ENCODE measurements at places on chromosomes 3 and 15.

GRCh38 chr3:23159929-23160328 lies 43.2 kb upstream of the UBE2E2 start:
- no peak for DNase-seq

GRCh38 chr3:129014148-129014547 lies 13.0 kb downstream of the EFCC1 start:
- DNase-seq, result no peak

- no peak for DNase-seq
Measured at GRCh38 chr15:29870495-29871151, 48.4 kb upstream of the TJP1 start.

DNA sequence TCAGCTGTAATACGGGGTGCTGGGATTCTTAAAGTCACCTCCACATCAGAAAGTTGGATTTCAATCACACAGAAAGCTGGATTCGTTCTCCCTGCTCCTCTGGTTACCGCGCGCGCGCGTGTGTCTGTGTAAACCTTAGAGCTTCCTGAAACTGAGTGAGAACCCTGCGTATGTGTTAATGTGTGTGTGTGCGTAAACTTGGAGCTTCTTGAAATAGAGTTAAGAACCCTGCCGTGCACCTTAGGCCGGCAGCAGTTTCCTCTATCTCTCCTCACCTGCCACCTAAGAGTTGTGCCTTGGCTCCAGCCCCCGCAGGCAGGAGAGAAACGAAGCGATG lies 531 bp downstream of the LZTFL1 start:
- DNase-seq, result peak; percentile 2

DNA sequence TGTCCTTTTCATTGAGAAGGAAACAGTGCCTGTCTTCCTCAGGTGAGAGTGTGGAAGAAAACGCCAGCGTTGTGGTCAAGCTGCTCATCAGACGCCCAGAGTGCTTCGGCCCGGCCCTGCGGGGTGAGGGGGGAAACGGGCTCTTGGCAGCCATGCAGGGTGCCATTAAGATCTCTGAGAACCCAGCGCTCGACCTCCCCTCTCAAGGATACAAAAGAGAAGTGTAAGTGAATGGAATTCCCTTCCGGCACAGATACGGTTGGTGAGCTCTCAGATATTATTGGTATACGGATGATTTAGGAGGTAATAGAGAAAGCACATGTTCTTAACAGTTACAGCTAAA lies 245.7 kb upstream of the CHRM5 start:
- no peak for DNase-seq

DNA sequence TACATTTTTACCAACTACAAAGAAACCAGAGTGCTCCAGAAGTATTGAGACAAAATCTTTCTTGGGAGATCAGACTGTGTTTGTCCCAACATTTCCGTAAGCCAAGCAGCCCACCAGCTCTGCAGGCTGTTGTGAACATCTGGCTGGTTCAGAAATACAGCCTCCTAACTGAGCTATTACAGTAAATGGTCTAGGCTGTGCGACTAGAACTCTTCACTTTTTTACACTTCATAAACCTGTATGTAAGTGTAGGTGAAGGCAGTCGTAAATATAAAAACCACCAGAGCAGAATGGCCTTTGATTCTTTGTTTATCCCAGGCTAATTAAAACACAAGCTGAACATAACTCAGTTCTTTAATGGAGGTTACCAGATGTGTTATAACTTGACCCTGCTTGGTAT lies 235.3 kb downstream of the ARRDC4 start:
- no peak for DNase-seq

- DNase-seq, result no peak
Measured at GRCh38 chr3:161560008-161560637, 63.5 kb downstream of the OTOL1 start.

DNA sequence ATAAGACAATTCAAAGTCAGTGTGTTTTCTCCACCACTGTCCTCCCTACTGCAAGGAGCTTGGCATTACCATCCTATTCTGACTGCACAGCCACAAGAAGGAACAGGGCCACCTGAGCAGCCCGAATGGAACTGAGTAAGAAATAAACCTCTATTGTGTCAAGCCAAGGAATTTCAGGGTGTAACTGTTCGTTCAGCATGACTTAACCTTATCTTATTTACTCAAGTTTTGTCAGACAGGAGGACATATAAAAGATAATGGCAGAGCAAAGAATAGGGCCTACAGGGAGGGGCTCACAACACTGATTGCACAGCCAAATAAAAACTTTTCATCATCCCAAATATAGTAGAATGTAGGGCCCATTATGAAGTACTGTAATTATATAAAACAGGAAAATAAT lies 236.1 kb downstream of the NEK10 start:
- no peak for DNase-seq

GRCh38 chr3:4749567-4750002 lies 229.7 kb upstream of the BHLHE40 start:
- no peak for DNase-seq

DNA sequence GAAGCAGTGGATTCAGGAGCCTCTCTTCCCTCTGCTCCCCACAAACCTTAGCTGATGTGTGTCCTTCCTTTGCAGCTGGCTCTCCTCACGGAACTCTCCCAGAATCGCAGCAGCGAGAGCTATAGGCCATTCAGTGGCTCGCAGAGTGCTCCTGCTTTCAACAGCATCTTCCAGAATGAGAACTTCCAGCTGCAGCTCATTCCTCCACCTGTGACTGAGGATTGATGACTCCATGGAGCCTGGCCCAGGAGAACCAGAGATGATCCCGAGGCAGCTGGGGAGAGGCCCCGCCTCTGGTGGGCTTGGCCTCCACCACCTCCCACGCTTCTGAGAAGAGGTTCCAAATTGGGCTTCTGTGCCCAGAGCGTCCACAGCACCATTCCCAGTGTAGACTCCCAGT lies 101.1 kb downstream of the C3orf70 start:
- no peak for DNase-seq

GRCh38 chr3:39103791-39104552 lies 3.5 kb downstream of the GORASP1 start:
- no peak for DNase-seq

- DNase-seq, result no peak
Measured at GRCh38 chr15:31046759-31047359, 54.7 kb downstream of the TRPM1 start.

DNA sequence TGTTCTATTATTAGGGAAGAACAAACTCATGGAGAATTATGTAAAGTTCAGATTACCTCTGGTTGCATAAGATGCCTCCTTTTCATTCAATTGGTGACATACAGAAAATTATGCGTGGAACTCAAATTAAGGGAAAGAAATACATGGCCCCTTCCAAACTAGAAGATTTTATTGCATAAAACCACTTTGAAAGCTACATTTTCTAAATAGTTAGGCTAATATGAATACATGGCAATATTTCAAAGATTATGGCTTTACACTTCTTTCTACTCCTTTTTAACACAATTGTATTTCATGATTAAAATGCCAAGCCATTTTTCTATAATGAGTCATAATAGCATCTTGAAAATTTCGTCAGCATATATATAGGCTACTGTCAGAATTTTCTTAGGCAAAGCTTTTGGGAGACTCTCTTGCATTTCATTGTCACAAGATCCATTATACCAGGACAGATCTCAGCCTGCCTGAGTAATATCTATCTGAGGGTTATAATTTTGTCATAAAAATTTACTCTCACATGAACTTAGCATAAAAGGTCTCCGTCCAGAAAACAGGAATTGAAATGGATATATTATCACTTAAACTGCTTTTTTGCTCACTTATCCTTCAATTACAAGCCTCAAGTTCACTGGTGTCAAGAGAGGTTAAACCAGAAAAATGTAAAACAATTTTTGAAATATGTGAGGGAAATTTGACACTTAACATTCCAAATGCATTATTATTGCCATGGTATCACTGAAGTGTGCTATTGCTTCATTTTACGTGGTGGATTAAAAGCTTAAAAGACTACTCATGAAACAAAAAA lies 37.1 kb downstream of the CPA3 start:
- no peak for DNase-seq

GRCh38 chr3:152184971-152185686 lies 83.6 kb upstream of the MBNL1 start:
- no peak for DNase-seq

DNA sequence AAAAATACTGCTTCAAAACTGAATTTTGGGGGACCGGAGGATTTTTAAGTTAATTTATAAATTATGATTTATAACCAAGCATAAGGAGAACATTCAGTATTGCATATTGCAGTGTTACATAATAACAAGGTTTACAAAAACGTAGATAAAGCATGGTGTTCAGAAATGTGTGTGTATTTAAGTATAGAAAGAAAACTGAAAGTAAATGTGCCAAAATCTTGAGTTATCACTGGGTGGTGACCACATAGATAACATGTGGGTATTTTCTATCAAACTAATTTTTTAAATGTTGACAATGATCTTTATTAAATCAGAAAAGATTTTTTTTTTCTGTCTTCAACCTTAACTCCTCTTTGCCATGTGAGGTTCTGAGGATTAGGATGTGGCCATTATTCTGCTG lies 32.6 kb downstream of the EIF2AK4 start:
- DNase-seq, result no peak

DNA sequence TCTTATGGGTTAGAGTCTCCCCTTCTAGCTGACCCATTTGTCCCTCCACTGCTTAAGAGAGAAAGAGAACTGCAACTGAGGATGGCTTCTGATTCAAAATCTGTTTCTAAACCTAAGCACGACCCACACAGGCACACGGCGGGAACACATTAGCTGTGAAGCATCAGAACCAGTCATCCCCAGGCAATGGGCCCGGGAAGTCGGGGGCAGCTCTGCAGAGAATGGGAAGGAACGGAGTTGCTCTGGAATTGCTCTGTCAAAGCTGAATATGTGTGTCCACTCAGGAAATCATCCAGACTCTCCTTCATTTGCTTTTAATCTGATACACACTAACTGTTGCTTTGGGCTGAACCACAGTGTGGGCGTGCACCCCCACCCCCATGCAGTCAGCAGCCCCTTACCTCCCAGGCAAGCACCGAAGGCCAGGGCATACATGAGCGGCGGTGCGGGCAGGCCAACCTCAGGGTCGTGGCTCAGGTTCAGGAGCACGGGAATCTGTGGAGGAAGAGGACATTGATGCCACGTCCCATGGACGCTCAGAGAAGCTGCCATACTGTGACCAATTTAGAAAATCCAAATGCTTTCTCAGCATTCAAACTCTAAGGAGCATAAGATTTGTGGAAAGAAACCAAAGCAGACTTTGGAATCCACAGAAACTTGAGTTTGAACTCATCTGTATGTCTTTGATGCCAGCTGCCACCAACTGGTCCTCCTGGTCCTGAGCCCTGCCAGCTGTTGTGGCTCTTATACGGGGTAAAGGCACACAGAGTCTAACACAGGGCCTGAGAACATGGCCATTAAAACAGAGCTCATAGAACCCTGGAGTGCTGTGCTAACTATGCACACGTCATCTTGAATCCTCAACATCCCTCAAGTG lies 247.9 kb downstream of the OCA2 start:
- no peak for DNase-seq

DNA sequence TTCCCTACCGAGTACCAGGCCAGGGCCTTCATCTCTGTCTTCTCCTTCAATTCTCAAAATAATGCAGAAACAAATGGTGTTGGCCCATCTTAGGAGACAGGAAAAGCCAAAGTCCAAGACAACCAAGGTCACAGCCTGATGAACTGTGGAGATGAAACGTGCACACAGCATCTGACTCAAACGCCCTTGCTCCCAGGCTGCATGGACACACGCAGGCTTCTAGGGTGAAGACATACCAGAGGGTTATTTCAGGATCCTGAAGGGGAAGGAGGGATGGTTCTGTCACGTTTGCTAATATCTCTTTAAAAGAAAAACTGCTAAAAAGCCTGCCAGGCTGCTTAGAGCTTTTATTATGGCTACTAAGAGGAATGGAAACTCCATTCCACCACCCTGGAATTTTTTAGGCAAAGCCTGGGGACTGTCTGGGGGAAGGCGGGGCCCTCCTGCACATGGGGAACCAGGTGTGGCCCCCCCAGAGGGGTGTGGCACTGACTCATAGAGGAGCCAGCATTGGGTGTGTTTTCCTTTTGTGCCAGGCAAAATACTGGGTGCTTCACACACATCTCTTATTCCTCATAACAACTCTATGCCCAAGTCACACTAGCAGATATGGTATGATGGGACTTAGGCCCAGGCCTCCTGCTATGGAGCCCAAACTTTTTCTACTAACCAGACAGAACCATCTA lies 62.9 kb downstream of the UMPS start:
- no peak for DNase-seq

DNA sequence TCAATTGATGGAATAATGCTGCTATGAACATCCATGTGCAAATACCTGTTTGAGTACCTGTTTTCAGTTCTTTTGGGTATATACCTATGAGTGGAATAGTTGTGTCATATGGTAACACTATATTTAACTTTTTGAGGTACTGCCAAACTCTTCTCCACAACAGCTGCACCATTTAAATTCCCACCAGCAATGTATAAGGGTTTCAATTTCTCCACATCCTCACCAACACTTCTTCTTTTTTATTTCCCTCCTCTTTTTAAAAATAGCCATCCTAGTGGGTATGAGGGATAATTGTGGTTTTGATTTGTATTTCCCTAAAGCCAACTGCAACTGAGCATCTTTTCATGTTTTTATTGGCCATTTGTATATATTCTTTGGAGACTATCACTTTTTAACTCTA lies 31.3 kb upstream of the ARHGEF3 start:
- no peak for DNase-seq

DNA sequence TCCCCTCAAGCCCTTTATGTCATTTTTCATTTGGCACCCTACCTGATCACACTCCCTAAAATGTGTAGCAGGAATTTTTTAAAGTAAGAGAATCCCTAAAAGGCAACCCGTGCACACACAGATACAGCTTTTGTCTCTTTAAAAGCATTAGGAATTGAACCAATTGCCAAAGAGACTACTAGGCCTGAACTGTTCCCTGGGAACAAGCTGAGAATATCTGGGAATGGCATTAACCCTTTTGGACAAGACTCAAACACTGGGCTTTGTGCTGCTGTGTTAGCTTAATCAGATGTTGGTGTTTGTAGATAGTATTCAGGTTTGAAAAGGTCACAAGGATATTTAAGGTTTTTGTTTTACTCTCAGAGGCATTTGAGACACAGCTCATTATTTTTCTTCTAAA lies 414.4 kb upstream of the PDZRN3 start:
- DNase-seq, result no peak

Data from effector CD4-positive, alpha-beta T cell (primary cell).